ENCODE measurements at places on chromosomes 2 and 18. TPM values are rescaled to one million over a fixed set of nuclear protein-coding genes. Genes with fewer than 3 reads are reported as not detected.

Gene CHST9
- total RNA-seq = not detected

Gene RUFY4
- not detected for total RNA-seq

Gene FAHD2A
- 30.8 TPM for total RNA-seq

Gene RASGRP3
- total RNA-seq = 1.2 TPM

Gene ORC2
- 14.1 TPM for total RNA-seq

Gene KDM3A
- total RNA-seq = 26.4 TPM

Gene SERPINB4
- total RNA-seq = not detected

Gene RAB11FIP5
- 38.7 TPM for total RNA-seq

Gene CRYGD
- not detected for total RNA-seq

Gene ASPRV1
- total RNA-seq = 0.29 TPM

Gene CAMKMT
- 5.3 TPM for total RNA-seq

Gene ALKAL2
- not detected for total RNA-seq

Gene GPR39
- total RNA-seq = 9.9 TPM
